ENCODE measurements at places on chromosomes 1 and 21. TPM values are rescaled to one million over a fixed set of nuclear protein-coding genes. Genes with fewer than 3 reads are reported as not detected.

Gene ZMYND12
- total RNA-seq: 12.2 TPM

DNA sequence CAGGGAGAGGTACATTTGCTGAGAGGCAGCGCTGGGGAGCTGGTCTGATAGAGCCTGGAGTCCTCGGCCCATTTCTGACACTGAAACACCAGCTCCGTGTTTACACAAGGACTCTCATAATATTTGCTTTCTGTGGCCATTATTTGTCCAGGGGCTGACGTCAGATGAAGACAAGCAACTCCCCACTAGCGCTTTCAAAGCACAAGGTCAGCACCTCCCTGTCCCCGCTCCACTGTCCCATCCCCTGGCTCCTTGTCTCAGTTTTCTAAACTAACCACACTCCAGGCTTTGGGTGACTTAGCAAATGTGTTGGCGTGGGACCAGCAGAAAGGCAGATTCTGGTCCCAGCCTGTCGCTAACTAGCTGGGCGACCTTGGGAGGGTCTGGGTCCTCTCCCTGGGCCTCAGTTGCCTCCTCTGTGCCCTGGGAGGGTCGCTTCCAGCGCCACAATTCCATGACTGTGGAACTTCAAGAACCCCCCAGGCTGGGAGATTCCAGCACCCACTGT is 37.4 kb upstream of the ZBTB40 start:
- peak; percentile 88 for DNase-seq

Gene LY9
- 0.42 TPM for total RNA-seq

Gene PRKAA2
- total RNA-seq: 0.93 TPM

DNA sequence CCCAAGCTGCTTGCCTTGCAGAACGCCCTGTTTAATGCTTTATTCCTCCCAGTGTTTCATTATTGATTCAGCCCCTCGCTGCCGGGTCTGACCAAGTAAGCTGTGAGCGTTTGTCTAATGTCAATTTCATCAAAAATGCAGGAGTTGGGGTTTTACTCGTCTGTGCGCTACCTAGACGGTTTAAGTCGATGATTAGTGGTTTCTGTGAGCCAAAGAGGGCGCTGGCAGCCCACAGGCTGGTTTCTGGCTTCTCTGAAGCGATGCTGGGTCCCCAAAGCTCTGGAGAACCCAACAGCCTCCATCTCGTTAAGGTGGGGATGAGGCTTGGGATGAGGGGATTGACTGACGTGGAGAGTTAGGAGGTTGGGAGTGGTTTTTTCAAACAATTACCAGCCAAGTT is 102.9 kb downstream of the SYF2 start:
- DNase-seq: no peak

- DNase-seq: no peak
Observed at GRCh38 chr1:113003751-113004690, 48.0 kb upstream of the SLC16A1 start.

Gene EXO1
- 0.23 TPM for total RNA-seq

GRCh38 chr1:25194572-25195020 is 37.7 kb downstream of the SYF2 start:
- peak; percentile 86 for DNase-seq

- DNase-seq: no peak
Observed at GRCh38 chr1:209086486-209087192, 496.9 kb upstream of the CAMK1G start.

DNA sequence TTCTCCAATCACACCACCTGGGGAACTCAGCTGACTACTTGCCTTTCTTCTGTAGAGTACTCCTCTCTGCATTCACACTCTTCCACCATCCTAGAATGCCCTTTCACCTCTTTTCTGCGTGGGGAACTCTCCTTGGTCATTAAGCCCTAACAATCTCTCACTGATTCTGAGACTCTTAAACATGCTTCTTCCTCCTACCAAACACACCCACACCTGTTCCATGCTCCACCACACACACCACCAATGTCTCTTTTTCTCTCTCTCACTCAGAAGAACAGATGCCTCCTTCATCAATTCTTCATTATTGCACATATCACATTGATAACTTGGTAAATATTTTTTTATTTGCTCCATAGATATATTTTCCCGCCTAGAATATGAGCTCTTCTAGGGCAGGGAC is 53.6 kb downstream of the WARS2 start:
- no peak for DNase-seq

DNA sequence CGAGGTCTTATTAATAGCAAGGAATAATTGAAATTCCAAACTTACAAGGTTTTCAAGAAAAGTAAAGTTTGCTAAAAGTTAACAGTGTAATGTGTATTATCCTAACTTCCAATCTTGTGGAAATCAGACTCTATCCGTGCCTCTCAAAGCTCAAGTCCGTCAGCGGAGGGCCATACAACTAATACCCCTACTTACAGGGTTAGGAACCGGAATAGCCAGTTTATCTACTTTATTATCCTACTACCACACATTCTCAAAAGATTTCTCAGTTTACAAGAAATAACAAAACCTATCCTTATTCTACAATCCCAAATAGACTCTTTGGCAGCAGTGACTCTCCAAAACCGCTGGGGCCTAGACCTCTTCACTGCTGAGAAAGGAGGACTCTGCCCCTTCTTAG is 457.8 kb downstream of the PTPRC start:
- no peak for DNase-seq

DNA sequence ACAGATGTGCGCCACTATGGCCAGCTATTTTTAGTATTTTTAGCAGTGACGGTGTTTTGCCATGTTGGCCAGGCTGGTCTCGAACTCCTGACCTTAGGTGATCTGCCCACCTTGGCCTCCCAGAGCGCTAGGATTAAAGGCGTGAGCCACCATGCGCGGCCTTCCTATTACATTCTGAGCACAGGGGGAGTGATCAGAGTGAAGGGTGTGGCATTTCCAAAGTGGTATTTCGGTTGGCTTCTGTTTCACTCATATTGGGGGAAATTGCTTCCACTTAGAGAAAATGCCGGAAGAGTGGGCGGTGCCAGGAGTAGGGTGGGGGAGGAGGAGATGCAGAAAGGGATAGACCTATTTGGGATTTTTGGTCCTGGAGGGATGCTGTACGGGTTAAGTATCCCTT is 4.3 kb downstream of the PIK3CD start:
- DNase-seq: no peak

DNA sequence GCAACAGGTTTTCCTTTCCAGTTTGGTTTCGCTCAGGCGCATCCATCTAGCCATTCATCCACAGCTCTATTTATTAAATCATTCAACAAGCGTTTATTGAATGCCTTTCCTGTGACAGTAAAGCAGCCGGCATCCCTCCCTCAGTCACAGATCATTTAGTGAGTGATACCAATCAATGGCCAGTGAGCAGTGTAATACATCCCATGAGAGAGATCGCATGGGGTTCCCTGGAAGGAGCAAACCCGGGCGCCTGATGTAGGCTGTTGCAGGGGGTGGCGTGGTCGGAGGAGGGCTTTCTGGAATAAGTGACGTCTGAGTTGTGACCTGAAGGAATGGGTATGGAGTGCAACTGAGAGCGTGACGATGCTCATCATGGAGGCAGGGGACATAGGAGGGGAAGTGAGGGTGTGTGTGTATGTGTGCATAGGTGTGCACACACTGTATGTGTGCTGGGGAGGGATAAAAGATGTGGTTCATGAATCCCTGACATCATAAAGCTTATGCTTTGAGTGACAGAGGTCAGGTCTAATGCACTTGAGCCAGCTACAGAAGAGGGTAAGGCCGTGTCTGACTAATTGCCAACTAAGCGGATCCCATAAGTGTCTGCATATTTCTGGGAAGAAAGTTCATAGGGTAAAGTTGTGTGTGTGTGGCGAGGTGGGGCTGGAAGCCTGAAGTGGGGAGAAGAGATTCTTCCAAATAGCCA is 6.6 kb downstream of the FCMR start:
- no peak for DNase-seq

GRCh38 chr21:42160111-42160721 is 58.7 kb upstream of the ABCG1 start:
- DNase-seq: no peak

Gene CELA2B
- total RNA-seq: 28.1 TPM

- DNase-seq: no peak
Observed at GRCh38 chr1:219323426-219323825, 149.7 kb downstream of the LYPLAL1 start.

Gene CFAP126
- not detected for total RNA-seq

- peak; percentile 64 for DNase-seq
Observed at GRCh38 chr1:20376880-20377494, 86.3 kb downstream of the VWA5B1 start.

DNA sequence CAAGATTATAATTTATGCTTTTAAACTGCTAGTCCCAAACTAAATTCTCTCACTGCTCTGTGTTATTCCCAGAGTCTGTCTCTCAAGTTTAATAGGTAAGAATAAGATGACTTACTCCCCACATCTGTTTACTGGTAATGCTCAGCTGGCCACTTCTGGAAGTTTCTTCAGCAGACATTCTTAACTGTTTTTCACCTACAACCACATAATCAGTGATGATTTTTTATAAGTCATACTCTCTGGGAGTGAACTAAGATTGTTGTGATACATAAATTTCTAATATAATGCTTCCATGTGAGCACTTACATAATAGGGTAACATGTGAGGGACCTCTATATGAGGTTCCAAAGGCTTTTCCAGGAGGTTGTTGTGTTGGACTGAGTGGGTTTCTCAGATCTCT is 8.7 kb downstream of the SLAMF7 start:
- no peak for DNase-seq

GRCh38 chr21:15023776-15024175 is 41.0 kb downstream of the NRIP1 start:
- DNase-seq: no peak

DNA sequence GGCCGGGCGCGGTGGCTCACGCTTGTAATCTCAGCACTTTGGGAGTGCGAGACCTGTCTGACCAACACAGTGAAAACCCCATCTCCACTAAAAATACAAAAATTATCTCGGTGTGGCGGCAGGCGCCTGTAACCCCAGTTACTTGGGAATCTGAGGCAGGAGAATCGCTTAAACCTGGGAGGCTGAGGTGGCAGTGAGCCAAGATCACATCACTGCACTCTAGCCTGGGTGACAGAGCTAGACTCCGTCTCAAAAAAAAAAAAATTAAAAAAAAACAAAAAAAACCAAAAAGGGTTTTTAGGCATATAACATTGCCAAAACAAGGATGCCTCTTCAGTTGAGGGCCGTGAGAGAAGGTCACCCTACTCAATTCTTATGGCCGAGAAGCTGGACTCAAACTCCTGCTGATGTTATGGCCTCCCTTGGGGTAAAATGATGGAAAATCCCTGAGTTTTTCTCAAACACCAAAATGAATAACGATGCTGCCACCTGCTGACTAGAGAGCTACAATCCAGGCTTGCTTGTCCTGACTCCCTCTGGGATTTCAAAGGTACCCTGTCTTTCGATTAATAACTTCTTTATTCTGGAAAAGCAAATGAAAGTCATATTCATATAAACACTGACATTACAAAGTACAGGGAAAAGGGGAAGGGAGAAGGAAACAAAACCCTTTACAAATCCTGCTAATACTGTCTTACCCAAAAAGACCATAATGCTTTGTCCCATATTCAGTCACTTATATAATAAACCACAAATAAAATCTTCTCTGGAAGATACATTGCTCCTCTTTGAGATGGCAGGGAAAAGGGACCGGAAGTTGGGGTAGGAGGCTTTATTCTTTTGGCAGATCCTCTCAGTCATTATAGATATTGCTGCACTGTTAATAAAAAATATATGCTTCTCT is 10.7 kb downstream of the RAB42 start:
- peak; percentile 63 for DNase-seq

DNA sequence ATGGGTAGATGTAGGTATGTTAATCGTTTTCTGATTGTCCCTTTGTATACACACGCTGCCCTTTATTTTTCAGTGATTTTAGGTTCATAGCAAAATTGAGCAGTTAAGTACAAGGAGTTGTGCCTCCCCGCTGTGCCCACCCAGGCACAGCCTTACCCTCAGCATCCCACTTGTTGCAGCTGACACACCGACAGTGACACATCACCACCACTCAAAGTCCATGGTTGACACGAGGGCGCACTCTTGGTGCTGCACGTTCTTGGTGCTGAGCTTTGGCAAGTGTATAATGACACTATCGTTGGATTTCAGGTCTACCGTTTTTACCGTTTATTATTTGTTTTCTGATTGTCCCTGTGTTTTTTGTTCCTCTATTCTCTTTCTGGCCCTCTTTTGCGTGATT is 15.6 kb downstream of the C1orf159 start:
- DNase-seq: no peak

- no peak for DNase-seq
Observed at GRCh38 chr21:31279986-31280385, 64.1 kb downstream of the TIAM1 start.

DNA sequence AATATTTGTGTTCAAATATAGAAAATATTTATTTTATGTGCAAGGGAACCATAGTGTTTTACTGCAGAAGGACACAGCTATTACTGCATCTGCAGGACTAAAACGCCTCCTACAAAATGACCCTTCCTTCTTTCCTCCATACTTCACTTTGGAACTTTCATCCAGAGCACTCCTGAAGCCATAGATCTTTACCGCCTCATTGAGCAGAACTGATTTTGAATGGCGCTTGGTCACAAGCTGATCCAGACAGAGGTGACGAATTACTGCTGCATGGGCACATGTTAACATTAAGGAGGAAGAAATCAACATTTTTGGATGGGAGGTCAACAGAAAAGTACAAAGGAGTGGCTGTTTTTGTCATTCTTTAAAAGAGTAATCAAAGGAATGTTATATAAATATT is 931.6 kb downstream of the NCAM2 start:
- no peak for DNase-seq

DNA sequence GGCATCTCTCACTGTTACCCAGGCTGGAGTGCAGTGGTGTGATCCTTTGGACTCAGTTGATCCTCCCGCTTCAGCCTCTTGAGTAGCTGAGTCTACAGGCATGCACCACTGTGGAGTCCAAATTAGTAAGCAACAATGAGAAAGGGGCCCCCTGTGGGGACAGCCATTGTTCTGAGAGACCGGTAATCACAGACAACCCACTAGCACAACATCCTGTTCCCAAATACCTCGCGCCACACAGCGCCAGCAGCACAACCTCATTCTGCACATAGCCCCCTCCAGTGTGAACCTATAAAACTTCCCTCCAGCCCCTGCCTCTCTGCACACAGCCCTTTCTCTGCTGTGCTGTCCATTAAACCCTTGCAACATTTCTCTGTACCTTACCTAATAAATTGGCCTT is 226.4 kb downstream of the DYRK1A start:
- DNase-seq: no peak

GRCh38 chr1:163241746-163242145 is 39.0 kb upstream of the RGS5 start:
- no peak for DNase-seq

DNA sequence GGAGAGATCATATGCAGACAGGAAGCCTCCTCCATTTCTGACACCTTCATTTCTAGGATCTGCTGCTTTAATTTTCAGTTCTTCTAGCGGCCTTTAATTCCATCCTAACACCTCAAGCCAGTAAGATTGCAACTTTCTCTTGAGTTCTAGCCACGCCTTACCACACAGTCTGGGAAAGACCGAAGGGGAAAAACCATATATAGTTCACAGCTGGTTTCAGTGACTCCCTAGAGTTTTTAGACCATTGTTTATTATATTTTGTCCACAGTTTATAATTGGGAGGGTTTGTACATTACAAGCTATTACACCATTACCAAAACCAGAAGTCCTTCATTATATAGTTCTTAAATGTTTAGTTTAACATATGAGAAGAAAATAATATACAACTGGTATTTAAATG is 37.5 kb downstream of the DPH5 start:
- no peak for DNase-seq

Gene LCE1C
- not detected for total RNA-seq

- DNase-seq: no peak
Observed at GRCh38 chr1:43924516-43924915, 9.1 kb upstream of the ARTN start.

- no peak for DNase-seq
Observed at GRCh38 chr21:43312011-43312410, 114.9 kb downstream of the SIK1 start.

- DNase-seq: no peak
Observed at GRCh38 chr1:246875041-246876026, 56.4 kb downstream of the AHCTF1 start.
